Panc1 (cell line): ENCODE measurements at places on chromosomes 12 and 14.

DNA sequence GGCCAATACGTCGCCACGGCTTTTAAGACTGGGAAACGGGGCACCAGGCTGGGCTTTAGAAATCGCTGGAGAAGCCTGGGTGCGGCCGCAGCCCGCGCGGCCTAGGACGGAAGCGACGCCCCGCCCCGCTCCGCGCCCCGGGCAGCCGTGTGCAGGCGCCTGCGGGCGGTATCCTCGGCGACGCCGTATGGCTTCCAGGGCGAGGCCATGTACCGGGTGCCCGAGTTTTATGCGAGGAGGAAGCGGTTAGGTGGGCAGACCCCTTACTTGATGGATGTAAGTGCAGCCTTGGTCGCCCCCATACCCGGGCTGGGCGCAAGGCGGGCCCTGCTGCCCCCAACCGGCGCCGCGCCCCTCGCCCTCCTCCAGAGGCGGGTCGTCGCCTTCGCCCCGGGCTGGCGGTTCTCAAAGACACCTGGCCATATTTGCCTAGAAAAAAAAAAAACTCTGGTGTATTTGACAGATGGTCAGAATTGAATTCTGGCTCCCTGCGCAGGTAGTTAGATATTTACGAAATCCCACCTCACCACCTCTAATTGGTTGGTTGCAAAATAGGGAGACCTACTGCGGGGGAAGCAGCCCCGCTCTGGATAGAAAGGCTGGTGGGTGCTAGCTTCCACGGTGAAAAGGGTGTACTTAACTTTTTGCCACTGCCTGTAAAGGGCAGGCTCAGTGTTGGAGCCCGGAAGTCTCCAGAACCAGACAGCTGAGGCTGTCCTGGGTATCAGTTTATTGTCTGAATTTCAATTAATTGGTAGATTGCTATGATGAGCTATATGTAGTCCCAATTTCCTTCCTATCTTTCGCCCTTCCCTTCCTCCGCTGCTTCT, at the start of gene PPP1R36:
TSS of gene PPP1R36 (plus strand) at position 171 of the 830 bp plus-strand sequence. CDS start at position 208, 37 bp downstream.
- DNase-seq, result no peak

DNA sequence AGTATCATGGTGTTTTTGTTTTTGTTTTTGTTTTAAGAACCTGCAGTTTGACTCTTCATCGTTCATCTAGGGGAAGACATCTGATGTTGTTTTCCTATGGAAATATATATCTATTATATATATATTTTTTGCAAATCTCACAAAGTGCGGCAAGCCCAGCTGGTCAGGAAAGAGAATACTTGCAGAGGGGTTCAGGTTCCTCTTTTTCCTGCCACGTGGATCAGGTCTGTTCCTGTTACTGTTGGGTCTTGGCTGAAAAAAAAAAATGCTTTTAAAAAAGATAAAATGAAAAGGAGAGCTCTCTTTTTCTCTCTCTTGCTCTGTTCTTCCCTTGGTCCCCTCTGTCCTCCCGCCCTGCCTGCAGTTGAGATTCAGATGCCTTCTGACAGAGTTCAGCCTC, 179.4 kb upstream of the BCL2L14 start:
- DNase-seq, result no peak

DNA sequence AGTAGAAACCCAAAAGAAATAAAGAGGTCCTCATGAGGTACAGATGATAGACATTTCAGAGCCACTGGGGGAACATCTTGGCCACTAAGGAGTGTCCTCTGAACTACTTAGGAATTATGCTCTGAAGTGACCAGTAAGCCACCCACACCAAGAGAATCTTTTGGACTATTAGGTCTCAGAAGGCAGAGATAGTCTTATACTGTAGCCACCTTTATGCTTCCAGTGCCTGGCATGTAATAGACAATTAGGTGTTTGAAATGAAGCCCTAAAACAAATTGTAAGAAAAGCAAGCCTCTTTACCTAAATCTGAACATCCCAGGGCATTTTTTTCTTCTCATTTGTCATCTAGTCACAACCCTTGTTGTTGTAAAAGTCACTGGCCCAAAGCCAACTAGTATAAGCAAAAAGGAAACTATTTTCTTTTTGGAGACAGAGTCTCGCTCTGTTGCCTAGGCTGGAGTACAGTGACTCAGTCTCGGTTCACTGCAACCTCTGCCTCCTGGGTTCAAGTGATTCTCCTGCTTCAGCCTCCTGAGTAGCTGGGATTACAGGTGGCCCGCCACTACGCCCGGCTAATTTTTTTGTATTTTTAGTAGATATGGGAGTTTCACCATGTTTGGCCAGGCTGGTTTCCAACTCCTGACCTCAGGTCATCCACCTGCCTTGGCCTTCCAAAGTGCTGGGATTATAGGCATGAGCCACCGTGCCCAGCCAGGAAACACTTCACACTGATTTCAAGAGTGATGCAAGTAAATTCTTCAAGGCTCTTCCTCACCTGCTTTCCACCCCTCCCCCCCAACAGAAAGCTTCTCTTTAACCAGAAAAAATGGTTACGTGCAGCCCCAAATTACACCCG, 11.1 kb downstream of the PLEKHA5 start:
- no peak for DNase-seq

DNA sequence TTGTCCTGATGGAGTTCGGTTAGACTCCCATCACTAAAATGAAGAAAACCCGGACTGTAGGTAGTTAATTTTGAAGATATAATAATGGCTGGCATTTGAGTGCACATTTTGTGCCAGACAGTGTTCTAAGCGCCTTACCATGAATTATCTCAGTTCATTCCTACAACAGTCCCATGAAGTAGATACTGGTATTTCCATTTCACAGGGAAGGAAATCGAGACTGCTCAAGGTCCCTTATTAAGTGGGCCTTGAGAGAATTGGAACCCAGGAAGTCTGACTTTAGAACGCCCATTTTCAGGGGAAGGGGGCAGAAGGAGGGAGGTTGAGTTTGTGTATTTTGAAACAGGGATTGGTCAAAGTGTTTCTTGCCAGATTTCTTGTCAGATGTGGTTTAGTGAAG, 855 bp downstream of the MNAT1 start:
- DNase-seq, result no peak

GRCh38 chr12:65492998-65493912, 214.8 kb downstream of the MSRB3 start:
- no peak for DNase-seq
